Stimulated activated CD8-positive, alpha-beta memory T cell treated with anti-CD3 and anti-CD28 coated beads, Interleukin-7, amount 100 ng/mL, for 1 hour (primary cell): ENCODE measurements at places on chromosomes 5 and 9.

GRCh38 chr9:68493958-68494577, 46.6 kb downstream of the TMEM252 start:
- DNase-seq = no peak

DNA sequence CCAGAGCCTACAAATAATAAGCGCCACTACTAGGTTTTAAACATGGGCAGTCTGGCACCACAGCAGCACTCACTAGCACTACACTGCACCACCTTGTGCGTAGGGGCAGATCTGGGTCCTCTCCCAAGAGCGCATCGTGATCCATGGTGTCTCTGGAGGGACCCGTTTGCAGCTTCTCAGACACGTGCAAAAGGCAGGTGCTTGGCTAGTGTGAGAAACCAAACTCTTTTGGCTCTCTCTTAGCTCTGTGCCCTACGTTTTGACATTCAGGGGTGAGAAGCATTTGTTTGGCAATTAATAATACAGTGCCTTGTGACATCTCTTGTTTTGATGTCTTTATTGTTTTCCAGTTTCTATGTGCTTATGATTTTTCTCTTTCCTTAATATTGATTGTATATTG, 75.4 kb upstream of the EGFLAM start:
- DNase-seq = no peak

DNA sequence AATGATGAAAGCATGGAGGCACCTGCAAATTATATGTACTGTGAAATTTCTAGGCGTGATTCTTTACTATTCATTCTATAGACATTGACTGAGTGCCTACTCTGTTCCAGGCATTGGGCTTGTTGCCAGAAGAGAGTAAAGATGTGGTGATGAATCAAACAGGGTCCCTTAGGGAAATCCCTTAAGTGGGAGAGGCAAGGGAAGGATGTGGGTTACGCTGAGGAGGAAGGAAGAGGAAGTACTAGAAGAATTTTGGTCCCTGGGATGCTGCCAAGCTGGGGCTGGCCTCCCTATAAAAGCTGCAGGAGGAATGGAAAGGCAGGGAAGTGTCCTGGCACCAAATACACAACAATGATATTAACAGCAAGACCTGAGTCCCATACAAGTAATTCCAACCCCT, 76.7 kb upstream of the SPOCK1 start:
- no peak for DNase-seq

- no peak for DNase-seq
These were observed 765 bp downstream of the MARCHF6 start for GRCh38 chr5:10354048-10354872.

DNA sequence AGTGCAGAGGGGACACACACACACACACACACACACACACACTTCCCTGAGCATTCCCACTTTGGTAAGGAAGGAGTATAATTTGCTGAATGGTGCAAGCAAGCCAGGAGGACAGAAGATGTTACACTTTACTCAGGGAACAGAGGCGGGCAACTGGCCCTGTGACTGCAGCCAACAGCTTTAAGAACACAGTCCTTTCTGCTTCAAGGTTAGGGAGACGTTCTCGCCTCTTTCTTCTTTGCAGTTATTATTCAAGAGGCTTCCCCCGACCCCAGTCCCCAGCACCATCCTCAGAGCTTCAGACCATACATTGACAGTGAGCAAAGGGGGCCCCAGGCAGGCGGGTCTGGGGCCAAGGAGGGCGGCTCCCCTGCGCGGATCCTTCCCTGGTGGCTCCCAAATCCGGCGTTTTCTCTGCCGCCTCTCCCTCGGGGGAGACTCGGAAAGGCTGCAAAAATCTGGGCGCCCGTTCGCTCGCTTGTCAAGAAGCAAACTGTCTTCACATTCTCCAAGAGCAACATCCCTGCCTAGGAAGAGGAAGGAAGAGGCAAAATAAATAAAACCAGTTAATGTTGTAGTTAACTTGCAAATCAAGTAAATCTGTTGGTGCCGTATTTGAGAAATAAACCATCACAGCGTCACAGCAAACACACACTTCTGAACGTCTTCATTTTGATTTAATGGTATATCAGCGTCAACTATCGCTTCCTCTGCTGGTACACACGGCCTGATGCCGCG, 3.8 kb upstream of the LHX2 start:
- no peak for DNase-seq

DNA sequence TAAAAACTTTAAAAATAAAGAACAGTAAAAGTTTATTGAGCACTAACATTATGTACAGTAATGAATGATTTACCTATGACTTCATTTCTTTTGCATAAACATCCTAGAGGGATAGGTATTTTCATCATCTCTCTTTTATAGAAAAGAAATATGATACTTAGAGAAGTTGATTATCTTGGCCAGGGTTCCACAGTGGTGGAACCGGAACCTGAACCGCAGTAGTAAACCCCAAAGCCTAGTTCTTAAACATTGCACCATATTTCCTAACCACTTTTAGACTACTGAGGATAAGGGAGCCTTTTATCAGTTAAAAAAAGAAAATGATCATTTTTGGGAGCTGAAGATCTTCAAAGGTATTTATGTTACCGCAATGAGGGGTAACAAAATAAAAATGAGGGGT, 205.7 kb upstream of the SGCD start:
- DNase-seq = no peak

DNA sequence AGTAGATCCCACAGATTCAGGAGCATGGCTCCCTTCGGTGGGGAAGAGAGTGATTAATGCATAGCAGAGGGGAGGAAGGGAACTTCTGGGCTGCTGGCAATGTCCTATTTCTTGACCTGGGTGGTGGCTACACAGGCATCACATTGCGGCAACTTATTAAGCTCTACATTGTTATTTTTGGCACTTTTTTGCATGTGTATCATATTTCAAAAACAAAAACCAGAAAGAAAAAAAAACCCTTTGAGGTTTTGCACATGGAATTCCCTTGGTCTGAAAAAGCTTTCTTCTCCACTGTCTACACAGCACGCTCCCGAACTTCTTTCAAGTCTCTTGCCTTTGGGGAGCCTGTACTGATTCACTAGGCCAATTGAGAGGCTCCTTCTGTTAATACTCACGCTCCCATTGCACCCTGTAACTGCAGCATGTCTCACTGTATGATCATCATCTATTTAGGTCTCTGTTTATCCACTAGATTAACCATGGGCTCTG, 25.1 kb downstream of the CEMIP2 start:
- no peak for DNase-seq
